ENCODE measurements at places on chromosomes 7 and 10.

GRCh38 chr7:18125476-18125875 lies 97.8 kb upstream of the PRPS1L1 start:
- DNase-seq = no peak

GRCh38 chr7:73770002-73770859 lies at the start of gene CLDN3:
Gene CLDN3 (minus strand): TSS chr7:73770270. CDS start chr7:73770049, 221 bp downstream.
- DNase-seq = peak; percentile 48

GRCh38 chr10:2628705-2629104 lies 438.6 kb upstream of the PFKP start:
- DNase-seq = no peak

DNA sequence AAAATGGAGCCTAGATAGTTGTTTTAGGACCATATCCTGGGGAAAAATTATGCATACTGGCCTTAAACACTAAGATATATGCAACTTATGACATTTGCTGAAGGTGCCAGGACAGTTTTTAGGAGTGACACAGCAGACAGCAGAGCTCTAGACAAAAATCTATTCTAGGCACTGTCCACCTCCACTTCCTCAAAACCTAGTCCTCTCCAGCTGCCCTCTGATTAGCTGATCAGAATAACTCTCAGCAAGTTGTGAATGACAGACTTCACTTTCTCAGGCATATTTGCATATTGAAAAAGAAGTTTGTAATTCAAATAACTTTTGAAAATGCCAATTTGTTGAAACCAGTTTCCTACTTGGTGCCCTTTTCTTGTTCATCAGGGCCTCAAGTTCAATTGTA lies 152.3 kb upstream of the STEAP4 start:
- no peak for DNase-seq

DNA sequence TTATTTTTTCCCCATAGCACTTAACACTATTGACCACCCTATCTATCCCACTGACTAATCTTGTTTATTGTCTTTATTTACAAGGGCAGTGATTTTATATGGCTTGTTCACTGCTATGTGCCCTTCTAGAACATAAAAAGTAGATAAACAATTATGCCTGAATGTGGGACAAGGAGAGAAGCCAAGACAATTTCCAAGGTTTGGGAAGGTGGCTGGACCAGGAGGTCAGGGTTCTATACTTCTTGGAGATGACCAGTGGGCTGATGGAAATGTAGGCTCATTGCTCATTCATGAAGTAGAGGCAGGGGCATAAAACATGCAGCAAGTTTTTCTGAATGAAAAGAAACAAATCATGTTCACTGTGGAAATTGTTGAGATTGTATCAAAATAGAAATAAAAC lies 11.5 kb downstream of the IGFBP3 start:
- no peak for DNase-seq

DNA sequence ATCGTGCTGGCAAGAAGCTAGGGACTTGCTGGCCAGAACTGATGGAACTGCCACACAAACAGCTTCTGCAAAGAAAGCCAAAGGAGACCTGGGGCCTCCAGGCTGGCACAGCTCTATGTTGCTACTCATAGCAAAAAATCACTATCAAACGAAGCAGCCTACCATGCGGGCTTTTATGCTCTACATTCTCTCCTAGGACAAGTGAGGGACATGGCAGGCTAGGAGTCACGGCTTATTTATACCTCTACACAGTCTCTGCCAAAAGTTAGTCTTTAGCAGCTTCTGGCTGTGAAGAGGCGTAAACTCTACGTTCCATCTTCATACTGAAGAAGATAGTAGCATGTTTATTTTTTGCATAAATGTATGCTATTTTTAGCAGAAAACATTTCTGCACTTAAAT lies 35.4 kb downstream of the CDCA7L start:
- DNase-seq = no peak

DNA sequence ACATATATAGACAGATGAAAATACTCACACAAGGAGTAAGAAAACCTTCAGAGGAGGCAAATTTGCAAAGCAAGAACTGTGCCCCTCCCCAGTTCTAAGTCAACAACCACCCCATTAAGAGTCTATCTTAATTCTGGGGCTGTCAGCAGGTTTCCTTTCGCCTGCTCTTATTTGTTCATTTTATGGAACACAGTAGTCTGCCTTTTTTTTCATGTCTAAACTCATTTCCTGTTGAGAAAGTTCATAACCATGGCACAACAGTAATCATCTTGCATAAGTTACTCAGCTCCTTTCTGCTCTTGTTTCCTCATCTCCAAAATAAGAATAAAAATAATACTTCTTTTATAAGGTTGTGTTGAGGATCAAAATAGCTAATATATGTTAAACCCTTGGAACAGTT lies 25.8 kb upstream of the AMPH start:
- no peak for DNase-seq

DNA sequence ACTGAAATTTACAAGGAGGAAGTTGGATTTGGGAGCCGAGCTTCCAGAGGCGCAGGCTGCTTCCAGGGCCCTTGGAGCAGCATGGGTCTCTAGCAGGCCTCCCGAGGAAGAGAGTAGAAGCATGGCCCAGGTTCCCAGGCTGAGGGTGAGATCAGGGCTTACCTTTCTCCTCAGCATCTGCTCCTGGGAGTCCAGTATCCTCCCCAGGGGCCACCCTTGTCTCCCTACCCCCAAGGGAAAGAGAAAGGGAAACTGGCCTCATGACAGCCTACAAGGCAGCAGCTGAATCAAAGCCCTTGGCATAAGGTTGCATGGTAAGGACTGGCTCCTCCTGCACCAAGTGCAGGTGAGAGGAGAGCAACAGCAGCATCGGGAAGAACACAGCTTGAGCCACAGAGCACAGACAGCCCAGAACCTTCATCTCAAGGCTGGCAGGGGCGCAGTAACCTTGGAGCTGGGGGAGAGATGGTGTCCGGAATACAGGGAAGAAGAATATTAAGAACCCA lies 114.5 kb downstream of the MARCHF5 start:
- DNase-seq = no peak

DNA sequence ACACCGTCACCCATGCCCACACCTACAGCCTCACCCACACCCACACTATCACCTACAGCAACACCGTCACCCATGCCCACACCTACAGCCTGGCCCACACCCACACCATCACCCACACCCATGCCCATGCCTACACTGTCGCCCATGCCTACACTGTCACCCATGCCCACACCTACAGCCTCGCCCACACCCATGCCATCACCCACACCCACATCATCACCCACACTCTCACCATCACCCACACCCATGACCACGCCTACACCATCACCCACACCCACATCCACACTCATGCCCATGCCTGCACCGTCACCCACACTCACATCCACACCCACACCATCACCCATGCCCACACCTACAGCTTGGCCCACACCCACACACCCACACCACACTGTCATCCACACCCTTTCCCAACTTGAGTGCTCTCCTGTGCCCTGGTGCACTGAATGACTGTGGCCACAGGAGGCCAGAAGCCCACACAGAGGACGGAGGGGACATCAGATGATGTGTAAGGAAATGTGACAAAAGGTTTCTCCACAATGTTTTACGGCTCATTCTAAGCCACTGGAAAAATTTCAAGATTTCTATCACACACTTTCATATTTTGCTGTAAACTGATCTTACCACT lies 153.3 kb downstream of the WDR37 start:
- DNase-seq = no peak
